NCI-H1694 (cell line): ENCODE measurements at places on chromosomes 4 and X.

- DNase-seq, result no peak
These were observed 124.1 kb upstream of the SPIN4 start for GRCh38 chrX:63475200-63475599.

GRCh38 chrX:47723689-47724088 is 64.7 kb upstream of the UXT start:
- no peak for DNase-seq

GRCh38 chr4:99436976-99437722 is 2.0 kb upstream of the ADH7 start:
- DNase-seq, result no peak

DNA sequence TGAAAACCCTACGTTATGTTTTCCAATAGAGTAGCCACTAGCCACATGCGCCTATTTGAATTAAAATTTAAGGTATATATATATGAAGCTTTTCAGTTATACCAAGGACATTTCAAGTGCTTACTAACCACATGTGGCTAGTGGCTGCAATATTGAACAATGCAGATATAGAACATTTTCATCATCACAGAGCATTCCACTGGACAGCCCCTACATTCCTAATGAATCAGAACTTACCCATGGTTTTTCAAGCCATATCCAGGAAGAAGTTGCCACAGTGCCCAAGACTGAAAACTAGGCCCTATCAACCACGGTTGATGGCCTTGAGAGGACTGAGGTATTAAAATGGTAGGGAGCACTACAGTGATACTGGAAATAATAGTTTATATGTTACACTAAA is 29.7 kb downstream of the NEK1 start:
- DNase-seq, result no peak

- DNase-seq, result peak; percentile 8
These were observed 68.7 kb upstream of the ARX start for GRCh38 chrX:25084446-25084845.

DNA sequence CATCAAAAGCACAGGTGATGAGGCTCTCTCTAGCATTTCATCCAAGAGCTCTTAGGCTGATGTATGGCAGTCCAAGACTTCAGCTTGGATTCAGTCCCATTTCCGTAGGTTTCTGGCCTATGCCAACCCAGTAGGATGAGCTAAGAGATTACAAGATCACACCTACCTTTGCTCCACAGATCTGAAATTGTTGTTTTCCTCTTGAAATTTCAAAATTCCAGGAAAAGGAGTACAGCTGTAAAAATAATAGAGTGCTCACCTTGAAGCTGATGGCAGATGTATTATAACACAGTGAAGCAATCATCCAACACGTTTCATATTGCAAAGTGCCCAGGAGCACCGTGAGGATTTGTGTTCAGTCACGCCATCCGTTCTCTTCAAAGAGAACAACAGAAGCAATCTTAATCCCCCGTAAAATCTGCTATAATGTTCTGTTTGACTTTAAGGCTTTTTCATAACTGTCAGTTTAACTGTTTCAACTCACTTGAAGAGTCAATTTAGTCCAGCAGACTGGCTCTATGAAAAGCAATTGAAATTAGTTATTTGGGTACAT is 137.5 kb downstream of the CPE start:
- DNase-seq, result no peak

DNA sequence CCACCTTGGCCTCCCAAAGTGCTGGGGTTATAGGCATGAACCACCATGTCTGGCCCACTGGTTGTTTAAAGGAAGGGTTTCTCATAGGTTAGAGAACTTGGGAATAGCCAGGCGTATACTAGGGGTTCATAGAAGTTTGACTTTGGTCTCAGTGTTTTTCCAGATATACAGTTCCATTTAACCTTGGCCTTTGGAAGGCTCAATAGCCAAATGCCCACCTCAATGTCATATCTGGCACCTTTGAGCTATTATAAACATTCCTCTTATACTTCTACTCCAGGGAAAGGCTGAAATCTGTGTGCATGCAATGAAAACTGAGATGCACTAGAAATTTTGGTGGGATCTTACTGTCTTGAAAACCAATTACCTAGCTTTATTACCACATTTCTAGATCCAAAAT is 47.5 kb upstream of the PROM1 start:
- no peak for DNase-seq

- no peak for DNase-seq
These were observed 81.1 kb upstream of the SLC4A4 start for GRCh38 chr4:71257761-71258160.

GRCh38 chr4:77248805-77249204 is 91.8 kb downstream of the CCNG2 start:
- no peak for DNase-seq

GRCh38 chr4:122764071-122764820 is 31.7 kb downstream of the BBS12 start:
- no peak for DNase-seq

DNA sequence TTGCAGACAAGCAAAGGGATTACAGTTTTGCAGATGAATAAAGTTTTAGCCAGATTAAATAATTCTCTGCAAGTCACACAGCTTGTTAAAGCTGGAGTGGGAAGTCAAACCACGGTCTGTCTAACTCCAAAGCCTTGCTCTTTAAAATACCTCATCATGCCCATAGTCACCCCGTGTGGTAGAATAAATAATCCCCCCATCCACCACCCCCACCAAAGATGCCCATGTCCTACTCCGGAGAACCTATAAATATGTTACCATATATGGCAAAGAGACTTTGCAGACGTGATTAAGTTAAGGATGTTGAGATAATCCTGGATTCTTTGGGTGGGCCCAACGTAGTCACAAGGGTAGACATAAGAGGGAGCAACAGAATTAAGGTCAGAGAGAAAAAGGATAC is 118.7 kb downstream of the BEND2 start:
- DNase-seq, result no peak

- peak; percentile 11 for DNase-seq
These were observed 237.7 kb upstream of the TLL1 start for GRCh38 chr4:165635381-165635780.

DNA sequence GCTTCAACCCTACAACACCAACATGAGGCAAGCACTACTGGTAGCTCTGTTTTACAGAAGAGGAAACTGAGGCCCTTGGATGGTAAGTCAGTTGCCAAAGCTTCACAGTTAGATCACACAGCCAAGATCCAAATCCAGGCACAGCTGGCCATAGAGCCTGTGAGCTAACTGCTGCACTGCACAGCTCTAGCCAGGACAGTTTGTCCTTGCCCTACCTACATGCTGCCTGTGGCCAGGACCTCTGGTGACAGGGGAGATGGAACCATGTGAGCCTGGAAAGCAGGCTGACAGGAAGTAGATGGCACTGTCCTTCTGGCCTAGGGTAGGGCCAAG is 257.8 kb downstream of the FBXW7 start:
- DNase-seq, result no peak
